ENCODE measurements at places on chromosomes 7 and 10. TPM values are rescaled to one million over a fixed set of nuclear protein-coding genes. Genes with fewer than 3 reads are reported as not detected.

GRCh38 chr7:50657912-50658311 lies 92.7 kb upstream of the DDC start:
- no peak for DNase-seq

DNA sequence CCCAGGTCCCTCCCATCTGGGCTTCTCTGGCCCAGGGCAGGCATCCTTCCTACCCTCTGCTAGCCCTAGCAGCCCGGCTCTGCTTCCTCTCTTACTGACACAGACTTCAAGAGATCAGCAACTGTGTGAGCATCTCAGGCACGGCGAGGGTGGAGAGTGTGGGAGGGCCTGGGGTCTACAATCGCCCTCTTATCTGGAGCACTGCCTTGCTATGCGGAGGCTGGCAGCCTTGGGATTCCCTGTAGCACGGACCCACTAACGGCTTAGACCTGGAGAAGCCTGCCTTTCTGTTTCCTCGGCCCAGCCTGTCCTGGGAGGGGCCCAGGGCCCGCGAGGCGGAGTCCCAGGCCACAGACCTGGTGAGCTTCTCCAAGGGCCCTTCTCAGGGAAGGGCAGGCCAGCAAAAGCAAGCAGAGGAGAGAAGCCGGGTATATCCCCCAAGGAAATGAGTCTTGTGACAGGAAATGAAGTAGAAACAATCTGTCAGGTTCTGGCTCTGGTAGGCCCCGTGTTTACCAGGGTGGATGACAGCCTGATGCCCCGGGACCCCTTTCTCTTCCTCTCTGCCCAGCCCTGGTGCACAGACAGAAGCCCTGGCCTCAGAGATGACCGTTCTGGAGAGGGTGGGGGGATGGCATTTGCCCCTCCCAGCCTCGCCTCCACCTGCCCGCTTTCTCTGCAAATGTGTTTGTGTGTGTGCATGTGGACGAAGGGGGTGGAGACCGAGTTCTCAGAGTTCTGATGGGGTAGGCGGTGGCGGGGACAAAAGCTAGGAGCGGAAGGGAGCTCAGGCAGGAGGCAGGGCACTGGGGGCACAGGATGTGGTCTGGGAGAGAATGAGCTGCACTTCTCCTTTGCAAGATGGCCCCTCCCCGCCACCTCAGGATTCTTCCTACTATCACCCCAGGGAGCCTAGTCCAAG lies 2.5 kb downstream of the LRCH4 start:
- DNase-seq: no peak

DPY19L1 gene
- 27.9 TPM for total RNA-seq

DNA sequence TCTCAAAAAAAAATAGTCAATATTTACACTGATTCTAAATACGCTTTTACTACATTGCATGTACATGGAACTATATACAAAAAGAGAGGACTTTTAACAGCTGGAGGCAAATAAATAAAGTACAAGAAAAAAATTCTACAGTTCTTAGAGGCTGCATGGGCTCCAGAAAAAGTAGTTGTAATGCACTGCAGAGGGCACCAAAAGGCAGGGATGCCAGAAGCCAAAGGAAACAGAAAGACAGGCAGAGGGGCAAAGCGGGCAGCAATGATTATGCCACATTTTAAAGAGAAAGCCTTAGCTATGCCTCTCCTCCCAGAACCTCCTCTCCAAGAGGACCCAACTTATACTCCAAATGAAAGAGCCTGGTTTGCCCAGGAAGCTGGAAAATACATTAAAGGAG lies 11.6 kb upstream of the ADCK2 start:
- no peak for DNase-seq

DNA sequence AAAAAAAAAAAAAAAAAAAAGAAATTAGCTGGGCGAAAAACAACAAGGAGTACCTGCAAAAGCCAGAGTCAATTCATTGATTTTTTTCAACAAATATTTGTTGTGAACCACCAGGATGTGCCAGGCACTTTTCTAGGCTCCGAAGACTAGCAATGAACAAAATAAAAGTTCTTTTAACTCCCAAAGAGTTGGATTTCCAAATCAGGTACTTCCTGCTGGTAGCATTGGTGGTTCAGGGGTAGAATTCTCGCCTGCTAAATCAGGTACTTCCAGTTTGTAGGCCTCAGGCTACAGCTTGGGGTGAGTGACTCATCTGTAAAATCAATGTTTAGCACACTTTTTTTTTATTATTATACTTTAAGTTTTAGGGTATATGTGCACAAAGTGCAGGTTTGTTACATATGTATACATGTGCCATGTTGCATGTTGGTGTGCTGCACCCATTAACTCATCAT lies 10.9 kb downstream of the PPA1 start:
- no peak for DNase-seq

DDC gene
- not detected for total RNA-seq

GRCh38 chr10:72162978-72163377 lies 52.8 kb upstream of the ANAPC16 start:
- DNase-seq: no peak

GRCh38 chr10:22893781-22894180 lies 34.1 kb upstream of the ARMC3 start:
- no peak for DNase-seq

OGDHL gene
- not detected for total RNA-seq

MYL7 gene
- total RNA-seq: not detected

URGCP gene
- total RNA-seq: 21.2 TPM

DNA sequence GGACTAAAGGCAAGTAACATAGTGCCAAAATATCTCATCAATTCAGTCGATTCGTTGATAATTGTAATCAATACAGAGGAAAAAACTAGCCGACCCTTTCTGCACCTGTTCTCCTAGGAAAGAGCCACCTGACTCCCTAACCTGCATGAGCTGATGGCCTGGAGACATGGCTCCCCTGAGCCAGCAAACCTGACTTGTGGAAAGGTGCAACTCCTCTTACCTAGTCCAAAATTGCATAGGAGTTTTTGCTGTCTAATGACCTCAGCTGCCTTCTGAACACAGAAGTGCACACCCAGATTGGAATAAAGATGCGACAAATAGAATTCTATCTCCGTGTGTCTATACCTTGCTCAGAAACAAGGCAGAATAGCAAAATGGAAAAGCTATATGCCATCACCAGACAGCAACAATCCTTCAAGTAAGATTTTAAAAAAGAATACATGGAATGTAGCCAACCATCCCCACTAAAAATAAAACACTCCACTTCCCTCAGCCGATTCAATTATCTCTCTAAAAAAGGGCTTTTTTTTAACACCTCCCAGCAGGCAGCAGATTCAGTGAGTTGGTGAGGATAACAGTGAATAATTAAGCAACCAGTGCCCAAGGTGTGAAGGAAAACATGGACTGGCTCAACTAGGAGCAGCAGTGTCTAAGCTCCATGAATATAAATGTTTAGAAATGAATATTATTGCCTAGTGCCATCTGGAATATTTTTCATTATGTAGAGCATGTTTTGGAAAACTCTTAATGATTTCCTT lies 26.6 kb upstream of the LMTK2 start:
- no peak for DNase-seq

DNA sequence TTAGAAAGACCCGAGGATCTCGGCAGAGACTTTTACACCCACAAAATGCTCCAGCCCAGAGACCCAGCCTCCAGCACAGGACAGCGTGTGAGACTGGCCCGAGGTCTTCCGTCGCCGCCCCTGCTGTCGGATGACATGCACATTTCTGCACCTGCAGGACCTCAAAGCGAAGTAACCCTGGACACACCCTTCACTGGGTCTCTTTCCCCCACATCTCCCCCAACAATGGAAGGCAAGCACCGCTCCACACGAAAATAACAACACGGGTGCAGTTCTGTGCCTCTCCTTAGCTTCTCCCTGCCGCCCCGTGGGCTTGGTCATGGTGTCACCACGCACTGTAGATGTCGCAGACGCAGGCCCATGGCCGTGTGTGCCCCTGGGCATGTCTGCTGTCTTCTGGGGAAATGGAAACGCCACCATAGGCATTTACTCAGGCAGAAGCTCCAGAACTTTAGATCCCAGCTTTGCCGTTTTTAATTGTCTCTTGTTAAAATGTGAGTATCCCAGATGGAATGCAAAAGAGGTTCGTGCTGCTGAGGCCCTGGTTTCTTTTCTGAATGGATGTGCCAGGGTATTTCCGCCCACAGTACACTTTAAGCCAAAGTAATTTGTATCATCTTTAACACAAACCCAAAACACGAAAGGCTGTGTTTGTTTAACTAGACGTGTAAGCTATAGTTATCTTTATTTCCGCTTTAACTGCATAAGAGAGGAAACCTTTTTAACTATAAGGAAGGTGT lies 237.9 kb downstream of the MGMT start:
- DNase-seq: no peak

UTF1 gene
- not detected for total RNA-seq

GRCh38 chr7:78383096-78383880 lies 584.7 kb downstream of the PHTF2 start:
- DNase-seq: no peak

All from glomerular endothelial cell (primary cell).